ENCODE measurements at places on chromosomes 6 and 20. TPM values are rescaled to one million over a fixed set of nuclear protein-coding genes. Genes with fewer than 3 reads are reported as not detected.

Gene CST5
- total RNA-seq = not detected

DNA sequence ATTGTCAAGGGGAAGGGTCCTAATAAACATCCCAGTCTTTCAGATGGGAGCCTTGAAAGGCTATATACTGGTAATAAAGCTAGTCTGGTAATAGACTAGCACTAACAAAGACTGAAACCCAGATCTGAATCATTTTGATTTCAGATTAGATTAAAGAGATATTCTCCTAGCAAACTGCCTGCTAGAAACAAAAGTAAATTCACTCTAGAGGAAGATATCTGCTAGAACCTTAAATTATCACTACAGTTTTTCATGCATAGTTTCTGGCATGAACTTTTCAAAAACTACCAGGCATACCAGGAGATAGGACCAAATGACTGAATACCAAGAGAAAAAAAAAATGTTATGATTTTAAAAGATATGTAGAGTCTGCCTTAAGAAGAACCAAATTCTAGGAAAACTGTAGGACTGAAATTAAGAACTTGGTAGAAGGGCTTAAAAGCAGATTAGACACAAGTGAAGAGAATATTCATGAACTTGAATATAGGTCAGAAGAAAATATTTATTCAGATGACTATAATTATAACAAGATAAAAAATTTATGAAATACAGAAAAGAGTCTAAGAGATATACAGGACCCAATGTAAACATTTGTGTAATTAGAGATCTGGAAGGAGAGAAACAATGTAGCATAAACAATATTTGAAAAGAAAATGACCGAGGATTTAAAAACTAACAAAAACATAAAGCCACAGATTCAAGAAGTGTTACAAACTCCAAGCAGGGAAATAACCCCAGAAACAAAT is 141.6 kb downstream of the FOXO3 start:
- no peak for DNase-seq
- no peaks in the 10 kb centered on the region for H3K4me1 ChIP-seq
- H3K4me3 ChIP-seq = no peak overlapping the region
- H3K27ac ChIP-seq = no peak overlapping the region
- H3K36me3 ChIP-seq = no peaks in the 10 kb centered on the region

DNA sequence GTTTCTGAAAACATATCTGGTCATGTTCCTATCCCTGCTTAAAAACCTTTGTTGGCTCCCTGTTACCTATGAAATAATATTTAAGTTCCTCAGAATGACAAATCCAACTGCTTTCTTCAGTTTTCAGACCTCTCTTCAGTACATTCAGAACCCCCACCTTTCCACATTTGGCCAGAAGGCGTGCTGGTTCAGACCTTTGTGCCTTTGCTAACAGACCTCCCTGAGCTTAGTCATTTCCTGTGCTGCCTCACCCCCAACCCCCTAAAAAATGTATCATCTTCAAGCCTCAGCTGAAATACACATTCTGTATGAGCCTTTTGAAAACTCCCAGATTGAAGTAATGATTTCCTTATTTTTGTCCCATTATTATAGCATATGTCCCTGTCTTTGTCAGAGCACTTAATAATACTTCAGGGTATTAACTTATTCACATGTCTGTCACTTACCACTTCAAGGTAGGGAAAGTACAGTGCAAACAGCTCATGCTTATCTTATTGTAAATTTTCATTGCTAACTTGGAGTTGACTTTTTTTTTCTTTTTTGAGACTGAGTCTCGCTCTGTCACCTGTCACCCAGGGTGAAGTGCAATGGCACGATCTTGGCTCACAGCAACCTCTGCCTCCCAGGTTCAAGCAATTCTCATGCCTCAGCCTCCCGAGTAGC is 19.7 kb downstream of the FAM217A start:
- H3K4me1 ChIP-seq = no peaks in the 10 kb centered on the region
- no peak for DNase-seq
- H3K36me3 ChIP-seq = no peaks in the 10 kb centered on the region
- no peak overlapping the region for H3K27ac ChIP-seq

GRCh38 chr20:51888291-51888690 is 86.0 kb upstream of the SALL4 start:
- H3K27me3 ChIP-seq = no peaks in the 10 kb centered on the region
- DNase-seq = no peak
- H3K4me3 ChIP-seq = no peak overlapping the region
- H3K36me3 ChIP-seq = no peaks in the 10 kb centered on the region

GRCh38 chr6:169208011-169208410 is 45.6 kb downstream of the THBS2 start:
- H3K27me3 ChIP-seq = no peaks in the 10 kb centered on the region
- H3K36me3 ChIP-seq = no peaks in the 10 kb centered on the region
- H3K4me1 ChIP-seq = no peaks in the 10 kb centered on the region
- no peak for DNase-seq
- no peak overlapping the region for H3K27ac ChIP-seq

Data from testis (tissue), 5 donors.